Right hindlimb (tissue), 1 donor: ENCODE measurements at places on chromosomes 2 and 18.

DNA sequence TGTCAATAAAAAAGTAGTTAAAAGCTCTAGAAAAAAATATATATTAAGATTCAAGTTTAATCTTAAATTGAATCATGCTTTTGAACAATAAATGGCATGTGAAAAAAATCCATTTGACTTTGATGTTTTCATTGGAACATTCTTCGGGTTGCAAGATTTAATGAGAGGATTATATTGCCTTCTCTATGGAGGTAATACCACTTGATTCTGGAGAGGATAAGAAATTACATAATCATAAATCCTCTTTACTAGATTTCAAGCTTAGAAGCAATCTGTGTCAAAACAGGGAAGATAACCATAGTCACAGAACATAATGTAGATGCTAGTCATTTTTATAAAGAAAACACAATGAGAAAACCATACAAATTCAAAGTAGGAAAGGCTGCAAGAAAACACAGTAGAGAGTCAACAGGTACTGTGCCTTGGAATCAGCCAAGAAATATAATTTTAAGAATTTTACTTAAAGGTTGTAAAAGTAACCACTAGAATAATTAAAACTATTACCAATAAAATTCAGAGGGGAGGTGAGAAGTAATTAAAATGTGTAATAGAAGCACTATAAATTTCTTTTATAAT, 18.7 kb upstream of the MAPRE2 start:
- no peak for DNase-seq

GRCh38 chr18:53380063-53380639, 844.3 kb downstream of the MBD2 start:
- DNase-seq = no peak

GRCh38 chr18:79487801-79488201, 92.1 kb downstream of the NFATC1 start:
- DNase-seq = peak; percentile 21

DNA sequence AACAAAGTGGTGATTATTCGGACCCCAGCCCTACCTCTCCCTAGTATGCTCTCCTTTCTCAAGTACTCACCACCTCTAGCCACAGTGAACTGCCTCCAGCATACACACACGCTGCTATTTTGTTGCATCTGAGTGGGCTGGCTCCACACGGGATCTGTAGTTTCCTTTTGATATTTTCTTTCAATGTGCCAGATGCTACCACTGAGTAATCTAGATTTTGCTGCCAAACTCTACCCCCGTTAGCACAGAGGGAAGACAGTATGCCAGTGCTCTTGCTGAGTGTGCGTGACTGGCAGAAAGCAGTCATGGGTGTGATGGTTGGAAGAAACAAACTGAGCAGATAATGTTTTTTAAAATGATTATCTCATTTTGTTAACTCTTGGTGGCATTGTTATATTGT, 11.6 kb downstream of the CFLAR start:
- no peak for DNase-seq

DNA sequence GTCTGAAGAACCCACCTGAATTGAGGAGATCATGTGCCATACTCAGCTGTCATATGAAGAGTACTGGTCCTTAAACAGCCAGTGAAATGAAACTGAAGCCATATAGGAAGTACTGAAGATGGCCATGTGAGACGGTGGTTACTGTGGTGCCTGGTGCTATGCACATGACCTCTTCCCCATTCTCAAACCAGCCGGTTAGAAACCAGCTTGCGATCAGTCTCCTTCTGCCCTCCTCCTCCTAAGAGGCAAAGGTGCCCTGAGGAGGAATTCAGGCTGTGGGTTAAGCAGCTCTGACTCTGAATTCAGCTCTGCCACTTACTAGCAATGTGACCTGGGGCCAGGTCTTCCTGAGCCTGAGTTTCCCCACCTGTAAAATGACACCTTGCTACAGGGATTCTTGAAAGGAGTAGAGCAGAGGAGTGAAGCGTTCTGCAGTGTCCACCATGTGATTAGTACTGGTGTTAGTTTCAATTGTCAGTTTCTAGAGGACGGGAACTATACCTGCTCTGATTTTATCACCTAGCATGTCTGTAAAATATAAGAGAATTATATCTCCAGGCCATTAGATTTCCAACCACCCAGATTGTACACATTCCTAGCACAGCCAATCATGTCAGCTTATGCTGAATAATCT, 5.1 kb downstream of the FECH start:
- DNase-seq = no peak

DNA sequence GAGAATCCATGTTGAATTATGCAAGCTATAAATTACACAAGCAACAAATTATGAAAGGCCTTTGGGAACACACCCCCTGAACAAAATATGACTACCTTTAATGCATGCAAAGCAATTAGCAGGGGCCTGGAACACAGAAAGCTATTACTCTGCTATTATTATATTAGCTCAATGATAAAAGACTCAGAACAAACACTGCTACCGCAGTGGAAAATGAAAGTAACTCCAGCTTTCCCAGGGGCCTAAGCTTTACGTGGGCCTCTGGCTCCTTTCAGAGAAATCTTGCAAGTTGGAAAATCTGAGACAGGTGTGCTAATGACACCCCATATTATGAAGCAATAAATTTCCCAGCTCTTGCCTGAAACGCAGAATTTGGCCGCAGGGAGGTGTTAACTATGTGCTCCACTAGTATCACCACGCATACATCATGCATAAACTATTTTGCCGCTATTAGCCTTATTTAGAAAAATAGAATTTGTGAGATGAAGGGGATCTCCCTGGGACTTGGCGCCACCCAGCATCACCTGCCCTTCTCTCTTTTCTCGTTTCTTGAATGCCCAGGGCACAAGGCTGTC, 321.6 kb upstream of the LYPD1 start:
- no peak for DNase-seq

DNA sequence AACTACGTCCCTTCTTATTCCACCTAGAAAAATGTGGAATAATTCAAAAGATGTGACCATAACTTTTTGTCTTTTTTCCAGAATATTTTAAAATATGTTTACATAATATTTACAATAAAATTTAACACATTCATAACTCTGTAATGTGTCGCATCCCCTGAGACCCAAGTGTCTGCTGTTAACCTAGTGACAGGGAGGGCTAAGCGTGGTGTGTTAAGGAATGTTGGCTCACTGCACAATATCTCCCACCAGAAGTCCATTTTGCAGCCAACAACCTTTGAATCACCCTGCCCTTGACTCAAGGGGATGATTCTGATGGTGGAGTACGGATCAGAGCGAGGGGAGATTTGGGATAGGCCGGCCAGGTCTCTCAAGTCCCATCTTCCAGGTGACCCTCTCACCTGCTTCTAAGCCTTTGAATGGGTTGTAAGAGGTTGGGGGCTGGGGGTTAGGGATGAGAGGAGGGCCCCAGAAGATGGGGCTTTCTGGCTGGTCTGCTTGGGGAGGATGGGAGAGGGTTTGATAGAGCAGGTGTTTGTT, 43.3 kb downstream of the SERTAD2 start:
- no peak for DNase-seq

DNA sequence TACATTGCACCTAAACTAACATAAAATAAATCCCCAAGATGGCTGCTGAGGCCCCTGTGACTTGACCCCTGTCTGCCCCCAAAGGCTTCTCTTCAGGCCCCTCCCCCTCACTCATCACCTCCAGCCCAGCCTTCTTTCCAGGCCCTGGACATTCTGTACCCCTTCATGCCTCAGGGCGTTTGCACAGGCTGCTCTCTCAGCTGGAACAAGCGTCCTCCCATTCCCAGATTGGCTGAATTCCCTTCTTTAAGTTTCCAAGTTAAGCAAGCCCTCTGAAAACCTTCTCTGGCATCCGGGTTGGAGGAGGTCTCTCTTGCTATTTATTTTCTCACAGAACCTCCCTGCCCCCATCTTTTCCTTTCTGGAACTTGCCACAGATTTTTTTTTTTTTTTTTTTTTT, 165.2 kb upstream of the BCL2L11 start:
- no peak for DNase-seq

GRCh38 chr18:6722690-6723089, 6.8 kb upstream of the ARHGAP28 start:
- DNase-seq = peak; percentile 55

GRCh38 chr2:117760916-117761315, 53.6 kb upstream of the DDX18 start:
- no peak for DNase-seq

GRCh38 chr18:73318739-73319479, 451.1 kb upstream of the NETO1 start:
- DNase-seq = no peak

GRCh38 chr2:108115868-108116267, 123.9 kb upstream of the SULT1C3 start:
- DNase-seq = no peak

GRCh38 chr2:164815071-164815793, 26.4 kb downstream of the COBLL1 start:
- no peak for DNase-seq

DNA sequence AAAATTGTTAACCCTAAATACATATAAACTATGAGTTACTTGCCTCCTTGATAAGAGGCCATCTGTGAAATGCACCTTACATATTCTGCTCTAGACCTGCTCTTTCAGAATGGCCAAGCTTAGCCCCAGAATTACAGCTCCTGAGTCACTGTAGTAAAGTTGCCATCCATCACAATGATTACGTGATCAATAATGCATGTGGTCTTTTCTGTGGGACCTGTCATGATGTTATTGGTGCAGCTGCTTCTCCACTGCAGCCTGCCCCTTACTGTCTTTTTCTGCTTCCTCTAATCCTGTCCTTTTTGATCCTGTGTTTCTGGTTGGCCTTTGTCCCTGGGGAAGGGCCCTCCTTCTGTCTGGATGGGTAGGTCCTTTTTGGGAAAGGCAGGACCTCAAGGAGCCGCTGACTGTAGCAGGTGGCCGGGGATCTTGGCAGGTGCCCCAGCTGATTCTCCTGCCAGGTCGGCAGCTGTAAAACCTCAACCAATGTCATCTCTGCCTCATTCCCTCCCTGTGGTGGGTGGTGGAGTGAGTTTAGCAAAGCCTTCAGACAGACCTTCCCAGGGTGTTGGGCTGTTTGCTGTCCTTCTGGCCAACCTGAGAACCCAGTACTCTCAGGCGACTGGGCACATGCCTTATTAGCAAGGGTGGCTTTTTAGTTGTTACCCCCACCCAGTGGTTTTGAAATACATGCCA, 126.2 kb upstream of the EML6 start:
- DNase-seq = peak; percentile 55

- DNase-seq = no peak
Observed at GRCh38 chr2:12534646-12535263, 182.0 kb upstream of the TRIB2 start.

DNA sequence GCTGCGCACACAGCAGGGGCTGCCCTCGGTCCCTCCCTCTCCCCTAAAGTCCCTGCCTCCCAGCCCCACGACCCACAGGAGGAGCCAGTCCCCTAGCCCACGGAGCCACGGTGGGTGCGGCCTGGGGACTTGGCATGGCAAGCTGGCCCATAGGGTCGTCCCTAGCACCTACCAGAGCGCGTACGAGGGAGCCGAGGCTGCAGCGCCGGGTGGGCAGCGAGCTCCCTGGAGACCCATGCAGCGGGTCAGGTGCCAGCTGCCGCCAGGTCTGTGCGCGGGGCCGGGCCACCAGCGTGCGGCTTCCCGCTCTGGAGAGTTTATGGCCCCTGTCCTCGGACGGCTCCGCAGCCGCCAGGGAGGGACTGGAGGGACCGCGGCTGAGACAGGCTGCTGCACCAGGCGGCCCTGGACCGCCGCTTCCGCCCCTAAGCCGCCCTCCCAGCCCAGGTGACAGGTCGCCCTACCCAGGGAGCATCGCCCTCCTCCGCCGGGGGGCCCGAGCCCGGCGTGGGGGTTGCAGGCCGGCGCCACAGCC, 273.6 kb downstream of the CCDC74A start:
- peak; percentile 23 for DNase-seq

DNA sequence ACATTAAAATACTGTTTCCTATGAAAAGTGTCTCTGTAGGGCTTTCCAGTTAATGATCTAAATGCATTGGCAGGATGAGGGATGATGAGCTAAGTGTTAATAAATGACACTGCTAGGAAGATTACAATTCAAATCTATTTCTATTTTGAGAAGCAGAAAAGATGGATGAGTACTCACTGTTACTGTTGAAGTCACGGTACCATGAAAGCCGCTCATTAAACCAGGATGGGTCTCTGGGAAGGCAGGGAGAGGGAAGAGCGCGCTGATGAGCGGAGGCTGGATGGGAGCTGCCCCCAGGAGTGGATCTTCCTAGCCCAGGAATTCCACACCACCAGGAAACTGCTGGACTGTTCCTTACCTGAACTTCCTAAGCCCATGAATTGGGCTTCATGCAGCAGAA, 27.1 kb upstream of the TXNDC2 start:
- DNase-seq = no peak

GRCh38 chr2:74573747-74574562, 19.4 kb downstream of the DOK1 start:
- no peak for DNase-seq

DNA sequence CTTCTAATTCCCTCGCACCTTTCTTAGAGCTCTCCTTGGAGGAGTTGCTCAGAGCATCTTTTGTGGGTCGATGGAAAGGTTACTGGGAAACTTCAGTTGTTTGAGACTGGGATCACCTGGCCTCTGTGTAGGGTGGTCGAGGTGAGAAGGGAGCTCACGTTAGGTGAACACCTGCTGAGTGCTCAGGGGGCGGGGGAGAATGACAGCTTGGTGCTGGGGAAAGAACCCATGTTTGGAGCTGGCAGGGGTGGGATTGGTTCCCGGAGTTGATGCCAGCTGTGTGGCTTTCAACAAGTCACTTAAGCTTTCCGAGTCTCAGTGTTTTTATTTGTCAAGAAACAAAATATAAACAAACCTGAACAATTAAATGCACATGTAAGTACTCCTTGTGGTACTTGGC, 122.3 kb downstream of the GLI2 start:
- peak; percentile 12 for DNase-seq

GRCh38 chr2:84450288-84451227, 8.5 kb downstream of the SUCLG1 start:
- no peak for DNase-seq

DNA sequence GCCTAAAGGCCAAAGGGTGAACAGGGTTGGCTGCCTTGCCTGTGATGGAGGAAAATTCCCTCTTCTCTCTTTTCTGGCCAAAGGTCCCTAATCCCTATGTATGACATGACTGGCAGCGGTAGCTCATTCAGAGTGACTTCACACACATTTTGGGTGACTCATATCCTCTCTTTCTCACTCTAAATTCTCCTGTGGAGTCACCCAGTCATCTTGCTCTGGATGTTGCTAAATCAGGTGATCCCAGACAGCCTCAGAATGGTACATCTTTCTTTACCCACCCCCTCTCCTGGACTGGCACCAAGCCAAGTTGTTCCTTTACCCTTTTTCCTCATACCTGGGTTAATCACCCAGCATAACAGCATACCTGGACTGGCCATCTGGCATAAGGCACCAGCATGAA, 77.2 kb downstream of the NEURL3 start:
- DNase-seq = no peak

GRCh38 chr2:206158563-206159345, 490 bp downstream of the NDUFS1 start:
- DNase-seq = no peak

GRCh38 chr2:238022594-238023157, 38.1 kb upstream of the SCLY start:
- no peak for DNase-seq

GRCh38 chr2:134087371-134087921, 166.4 kb upstream of the MGAT5 start:
- DNase-seq = no peak

- DNase-seq = no peak
Observed at GRCh38 chr18:32735781-32736180, 37.0 kb downstream of the KLHL14 start.
